Left ventricle myocardium inferior (tissue), 1 donor: ENCODE measurements at places on chromosomes 3 and 15. TPM values are rescaled to one million over a fixed set of nuclear protein-coding genes. Genes with fewer than 3 reads are reported as not detected.

- DNase-seq = no peak
These were observed 4.1 kb downstream of the FGD5 start for GRCh38 chr3:14822670-14823390.

- no peak for DNase-seq
These were observed 93.8 kb upstream of the SLC4A7 start for GRCh38 chr3:27578032-27578431.

GRCh38 chr3:138867996-138868395 lies 33.3 kb upstream of the PIK3CB start:
- no peak for DNase-seq

- no peak for DNase-seq
These were observed 135.0 kb upstream of the DPH6 start for GRCh38 chr15:35680951-35681350.

- DNase-seq = no peak
These were observed 86.7 kb downstream of the FAM43A start for GRCh38 chr3:194772241-194773000.

DNA sequence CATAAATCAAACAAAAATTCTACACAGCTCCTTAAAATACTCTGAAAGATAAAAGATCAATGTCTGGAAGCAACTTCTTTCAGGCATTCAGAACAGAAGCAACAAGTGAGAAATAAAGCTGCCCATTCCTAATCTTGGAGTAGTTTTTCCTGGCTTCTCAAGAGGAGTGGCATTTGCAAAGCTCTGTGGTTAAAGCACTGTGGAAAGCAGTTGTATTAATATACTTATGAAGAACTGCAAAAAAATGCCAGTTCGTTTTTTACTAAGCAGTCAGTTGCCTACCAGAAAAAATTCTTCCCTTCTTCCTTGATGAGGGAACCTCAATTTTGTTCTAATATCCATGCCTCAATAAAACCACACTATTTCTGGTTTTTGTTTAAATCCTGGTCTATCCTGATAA lies 197.8 kb downstream of the TNIK start:
- DNase-seq = no peak

DNA sequence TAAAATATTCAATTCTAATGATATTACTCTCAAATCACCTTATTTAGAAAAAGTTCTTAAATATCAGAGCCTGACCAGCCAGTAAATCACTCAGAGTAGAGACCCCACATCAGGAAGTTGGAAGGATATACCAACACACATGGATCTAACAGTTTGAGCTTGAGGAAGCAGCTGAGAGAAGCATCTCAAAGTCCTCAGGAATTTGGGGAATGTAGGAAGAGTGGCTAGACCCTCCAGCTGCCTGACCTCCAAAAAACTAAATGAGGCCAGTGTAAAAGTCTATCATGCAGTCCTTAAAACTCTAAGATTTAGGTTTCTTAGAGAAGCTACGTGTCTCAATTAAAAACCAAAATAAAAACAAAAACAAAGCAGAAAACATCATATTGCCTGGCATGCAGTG lies 55.4 kb downstream of the SETD2 start:
- no peak for DNase-seq

GRCh38 chr15:48800811-48801455 lies 9.9 kb downstream of the CEP152 start:
- DNase-seq = no peak

- DNase-seq = no peak
These were observed 268.4 kb upstream of the ATP11B start for GRCh38 chr3:182524711-182525401.

DNA sequence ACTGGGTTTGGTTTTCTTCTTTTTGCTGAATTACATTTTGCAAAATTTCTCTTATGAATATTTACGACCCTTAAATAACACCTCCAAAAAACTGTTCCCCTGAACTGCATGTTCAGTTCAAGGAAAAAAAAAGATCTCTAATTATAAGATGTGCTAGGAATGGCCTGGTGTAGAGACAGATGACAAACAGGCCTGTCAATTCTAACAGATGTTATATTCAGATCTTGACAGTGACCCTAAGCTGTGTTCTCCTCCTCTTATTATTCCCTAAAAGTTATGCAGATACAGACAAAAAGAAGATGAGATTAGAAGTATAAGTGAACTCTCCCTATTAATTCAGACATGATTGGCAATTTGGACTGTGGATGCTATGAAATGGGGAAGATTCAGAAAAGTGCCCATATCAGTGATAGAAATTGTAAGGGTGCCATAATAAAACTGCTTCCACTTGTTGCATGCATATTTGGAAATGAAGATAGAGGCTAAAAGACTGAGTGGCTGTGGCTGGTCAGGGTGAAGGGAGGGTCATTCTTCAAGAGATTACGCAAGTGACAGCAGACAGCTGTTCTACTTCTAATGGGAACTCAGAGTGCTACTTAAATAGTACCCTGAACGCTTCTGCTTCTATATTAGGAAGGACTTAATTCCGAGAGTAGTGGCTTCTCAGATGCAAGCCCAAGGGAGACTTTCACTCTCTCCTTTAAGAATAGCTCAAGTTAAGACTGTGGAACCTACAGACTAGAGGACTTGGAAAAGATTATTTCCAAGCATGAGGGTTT lies 75.5 kb downstream of the ADAMTS9 start:
- DNase-seq = no peak

DNA sequence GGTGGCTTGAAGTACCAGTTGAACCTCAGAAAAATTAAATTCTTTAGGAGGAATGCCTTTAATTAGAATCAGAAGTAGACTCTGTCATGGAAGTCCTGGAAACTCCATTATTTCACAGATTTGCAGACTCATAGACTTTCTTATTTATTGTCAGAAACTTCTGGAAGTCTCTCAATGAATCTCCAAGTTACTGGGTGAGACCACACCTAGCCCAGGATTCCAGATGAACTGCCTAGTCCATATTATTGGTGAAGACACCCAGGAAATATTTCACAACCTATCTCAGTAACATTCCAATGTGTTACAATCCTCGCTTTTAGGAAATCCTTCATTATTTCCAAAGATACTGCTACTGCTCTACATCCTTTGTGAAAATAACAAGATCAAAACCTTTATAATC lies 6.5 kb upstream of the THBS1 start:
- no peak for DNase-seq

- DNase-seq = no peak
These were observed 33.8 kb upstream of the IGF2BP2 start for GRCh38 chr3:185858502-185859225.

DNA sequence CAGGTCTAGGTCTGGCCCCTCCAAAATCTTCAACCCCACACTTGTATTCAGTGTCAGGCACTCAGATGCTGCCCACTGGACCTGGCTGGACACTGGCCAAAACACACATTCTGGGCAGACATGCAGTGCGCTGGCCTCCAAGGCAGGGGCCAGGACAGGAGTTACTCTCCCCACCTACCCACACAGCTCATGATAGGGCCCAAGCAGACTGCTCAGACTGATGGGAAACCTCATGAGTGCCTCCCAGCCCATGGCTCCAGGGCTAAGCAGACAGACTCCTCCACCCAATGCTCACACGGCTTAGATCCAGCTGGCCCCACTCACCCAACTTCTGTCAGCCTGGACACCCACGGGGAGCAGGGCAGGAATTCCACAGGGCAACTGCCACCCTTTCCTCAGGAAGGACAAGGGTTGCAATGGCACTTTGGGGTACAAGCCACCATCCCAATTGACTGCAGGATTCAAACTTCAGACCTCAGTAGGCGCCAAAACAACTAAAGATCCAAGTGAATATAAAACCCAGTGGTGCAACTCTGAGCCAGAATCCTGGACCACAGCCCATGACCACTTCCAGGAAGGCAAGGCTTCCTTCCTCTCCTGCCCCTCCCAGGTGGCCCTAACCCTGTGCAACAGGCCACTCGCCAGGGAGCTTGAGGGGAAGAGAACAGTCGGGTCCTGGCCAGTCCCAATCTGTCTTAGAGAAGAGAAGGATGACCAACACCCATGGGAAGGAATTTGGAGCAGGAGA lies 1.4 kb downstream of the LTF start:
- peak; percentile 45 for DNase-seq

DNA sequence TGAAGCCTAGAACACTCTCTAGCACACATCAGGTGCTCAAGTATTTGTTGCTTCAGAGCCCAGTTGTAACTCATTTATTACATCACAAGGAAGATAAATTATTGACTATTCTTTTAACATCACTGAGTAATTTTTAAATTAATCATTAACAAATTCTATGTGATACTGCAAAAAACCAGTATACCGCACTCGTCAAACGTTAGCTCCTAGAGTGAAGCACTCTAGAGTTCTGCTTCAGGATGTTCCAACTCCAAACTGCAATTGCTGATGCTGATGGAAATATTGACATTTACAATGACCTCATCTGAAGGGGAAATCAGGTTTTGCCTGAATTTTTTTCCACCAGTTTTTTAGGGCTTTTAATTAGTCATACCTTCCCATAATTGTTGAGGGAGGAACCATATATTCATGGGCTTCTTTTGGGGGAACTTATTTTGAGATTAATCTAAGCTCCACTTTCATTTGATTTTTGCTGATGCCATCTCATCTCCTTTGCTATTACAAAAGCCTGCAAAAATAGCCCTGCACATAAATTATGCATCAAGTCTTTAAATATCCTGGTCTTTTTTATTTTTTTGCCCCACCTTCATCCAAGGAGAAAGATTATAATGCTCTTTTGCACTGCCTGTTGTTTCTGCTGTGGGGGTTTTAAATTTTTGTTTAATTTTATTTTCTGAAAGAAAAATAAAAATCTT lies 123.0 kb upstream of the STAC start:
- DNase-seq = no peak

DNA sequence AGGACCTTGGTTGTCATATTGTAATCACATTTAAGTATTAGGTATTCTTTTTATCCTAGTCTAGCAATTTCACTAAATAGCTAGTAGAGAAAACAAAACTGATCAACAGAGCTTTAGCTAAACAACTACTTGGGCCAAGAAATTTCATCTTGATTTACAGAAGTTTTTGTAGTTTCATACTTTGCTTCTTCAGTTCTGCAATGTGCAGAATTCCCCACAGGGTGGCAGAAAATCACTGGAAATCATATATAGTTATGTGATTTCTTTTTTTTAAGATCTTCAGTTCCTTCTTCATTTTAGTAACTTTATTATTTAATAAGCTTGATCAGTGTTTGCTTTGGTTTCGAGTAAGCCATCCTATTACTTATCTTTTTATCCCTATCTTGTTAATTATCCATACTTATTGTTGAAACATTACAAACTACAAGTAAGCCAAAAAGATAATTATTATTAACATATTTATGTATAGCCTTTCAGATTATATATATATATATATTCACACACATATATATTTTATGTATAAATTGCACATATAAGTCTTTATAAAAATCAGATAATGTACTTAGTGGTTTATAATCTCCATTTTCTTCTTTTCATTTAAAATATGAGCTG lies 2.2 kb upstream of the BNIP2 start:
- no peak for DNase-seq

- no peak for DNase-seq
These were observed 89.2 kb downstream of the RBPMS2 start for GRCh38 chr15:64686130-64686735.

DNA sequence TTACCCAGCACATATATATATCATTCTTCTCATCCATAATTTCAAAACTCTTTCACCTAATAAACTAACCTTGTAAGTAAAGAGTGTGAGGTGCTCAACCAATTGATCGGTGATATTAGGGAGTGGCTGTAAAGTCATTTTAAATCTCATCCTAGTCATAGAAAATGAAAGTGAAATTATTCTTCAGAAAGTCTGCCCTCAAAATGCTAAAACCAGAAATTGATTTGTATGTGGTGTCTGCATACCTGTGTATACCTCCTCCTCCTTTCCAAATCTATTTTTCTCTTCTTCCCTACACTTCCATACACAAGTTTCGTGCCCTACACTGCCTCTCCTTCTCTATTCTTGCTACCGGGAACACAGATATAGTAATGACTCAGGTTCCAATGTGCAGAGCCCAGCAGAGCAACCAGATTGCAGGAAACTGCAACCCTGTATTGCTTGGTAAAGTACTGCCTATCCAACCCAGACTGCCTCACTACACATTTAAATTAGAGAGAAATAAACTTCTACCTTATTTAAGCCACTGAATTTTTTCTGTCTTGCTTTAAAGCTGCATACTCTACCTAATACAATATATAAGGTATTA lies 7.4 kb upstream of the TBC1D5 start:
- no peak for DNase-seq

- no peak for DNase-seq
These were observed 268.3 kb downstream of the UACA start for GRCh38 chr15:70494852-70495571.

- peak; percentile 63 for DNase-seq
These were observed 91.3 kb downstream of the TMEM266 start for GRCh38 chr15:76150971-76151598.

GRCh38 chr3:10391391-10391790 lies 70.5 kb upstream of the SEC13 start:
- DNase-seq = no peak

DNA sequence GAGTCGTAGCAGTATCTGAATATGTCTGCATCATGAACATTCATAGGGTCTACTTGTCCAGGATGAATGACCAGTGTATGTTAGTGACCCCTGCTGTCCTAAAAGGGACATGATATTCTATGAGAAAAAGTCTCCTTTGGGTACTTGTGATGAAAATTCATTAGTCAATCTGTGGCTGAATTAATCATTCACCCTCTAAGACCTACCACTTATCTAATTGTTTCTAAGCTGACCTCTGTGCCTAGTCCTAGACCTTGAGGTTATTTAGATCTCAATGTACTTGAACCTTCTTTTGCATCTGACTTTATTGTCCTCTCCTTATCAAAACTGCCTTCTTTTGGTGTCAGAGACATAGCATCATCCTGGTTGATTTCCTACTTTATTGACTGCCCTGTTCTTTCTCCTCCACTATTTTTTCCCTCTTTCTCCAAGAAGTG lies 799.3 kb downstream of the DIPK2A start:
- DNase-seq = no peak

- DNase-seq = no peak
These were observed 165.3 kb downstream of the FMN1 start for GRCh38 chr15:33029109-33029652.

DNA sequence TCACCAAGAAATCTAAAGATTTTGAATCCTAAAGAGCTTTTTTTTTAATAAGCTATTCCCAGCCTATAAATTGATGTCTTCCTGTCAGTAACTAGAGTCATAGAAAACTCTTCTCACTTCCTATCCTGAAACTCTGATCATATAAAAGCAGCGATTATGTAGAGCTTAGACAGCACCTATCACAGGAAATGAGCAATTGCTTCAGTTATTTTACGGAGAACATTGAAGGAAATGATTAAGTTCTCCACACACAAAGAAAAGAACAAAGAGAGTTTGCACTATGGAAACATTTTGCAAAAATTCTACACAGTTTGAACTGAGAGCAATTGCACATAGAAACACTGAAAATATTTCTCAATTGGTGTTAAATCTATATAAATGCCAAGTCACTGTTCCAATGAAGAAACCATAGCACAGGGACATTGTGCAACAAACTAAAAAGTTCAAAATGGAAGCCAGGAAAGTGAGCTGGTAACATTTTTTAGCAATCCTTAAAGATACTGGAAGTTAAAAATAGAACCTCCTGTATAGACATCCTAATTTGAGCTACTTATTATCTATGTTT lies 291.5 kb upstream of the ARHGEF26 start:
- no peak for DNase-seq

- DNase-seq = no peak
These were observed 6.4 kb upstream of the CAPN7 start for GRCh38 chr3:15199493-15200105.

Gene UBE2E2
- 47.2 TPM for total RNA-seq

Gene TMCO5A
- total RNA-seq = not detected

Gene GHSR
- not detected for total RNA-seq

Gene C3orf20
- not detected for total RNA-seq

Gene FAM81A
- 2.9 TPM for total RNA-seq

Gene RBP2
- not detected for total RNA-seq

Gene TMEM202
- not detected for total RNA-seq

Gene SPSB4
- total RNA-seq = 11.2 TPM

Gene ACAD9
- total RNA-seq = 35.9 TPM
